Ecto neural progenitor cell (in vitro differentiated cells): ENCODE measurements at places on chromosomes 13 and 19.

DNA sequence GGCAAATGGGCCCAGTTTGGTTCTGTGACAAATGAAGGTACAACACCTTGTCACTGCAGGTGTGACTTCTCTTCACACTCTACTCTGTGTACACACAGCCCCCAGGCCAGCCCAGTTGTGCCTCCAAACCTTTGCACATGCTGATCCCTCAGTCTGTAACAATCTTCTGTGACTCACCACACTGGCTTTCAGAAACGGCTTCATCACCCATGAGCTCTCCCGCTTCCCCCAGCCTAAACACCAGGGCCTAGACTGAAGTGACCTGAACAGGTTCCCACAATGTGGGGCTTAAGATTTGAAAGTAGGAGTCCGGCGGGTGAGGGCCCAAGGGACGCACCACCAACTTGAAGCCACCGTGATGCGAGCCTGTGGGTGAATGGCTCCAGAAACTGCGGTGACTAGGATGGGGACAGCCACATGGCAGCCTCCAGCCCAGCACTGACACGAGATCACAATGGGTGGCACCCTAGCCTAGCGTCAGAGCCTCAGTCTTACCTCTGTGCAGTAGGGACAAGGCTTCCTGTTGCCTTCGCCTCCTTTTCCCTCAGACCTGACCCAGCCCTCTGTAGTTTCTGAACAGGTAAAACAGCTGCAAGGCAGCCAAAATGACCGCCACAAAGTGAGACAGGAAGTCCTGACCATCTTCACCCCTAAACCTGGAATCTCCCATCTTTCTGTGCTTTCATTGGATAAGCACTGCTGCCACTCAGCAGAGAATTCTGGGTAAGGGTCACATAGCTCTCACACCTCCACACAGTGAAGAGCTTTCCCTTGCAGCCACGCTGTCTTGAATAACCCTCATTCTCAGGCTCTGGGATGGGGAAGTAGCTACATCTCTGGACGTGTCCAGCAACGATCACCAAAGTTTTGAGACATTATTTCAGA, 34.2 kb upstream of the ZNF599 start:
- no peak for DNase-seq

GRCh38 chr19:21680671-21681070, 86.7 kb downstream of the ZNF100 start:
- DNase-seq, result no peak

DNA sequence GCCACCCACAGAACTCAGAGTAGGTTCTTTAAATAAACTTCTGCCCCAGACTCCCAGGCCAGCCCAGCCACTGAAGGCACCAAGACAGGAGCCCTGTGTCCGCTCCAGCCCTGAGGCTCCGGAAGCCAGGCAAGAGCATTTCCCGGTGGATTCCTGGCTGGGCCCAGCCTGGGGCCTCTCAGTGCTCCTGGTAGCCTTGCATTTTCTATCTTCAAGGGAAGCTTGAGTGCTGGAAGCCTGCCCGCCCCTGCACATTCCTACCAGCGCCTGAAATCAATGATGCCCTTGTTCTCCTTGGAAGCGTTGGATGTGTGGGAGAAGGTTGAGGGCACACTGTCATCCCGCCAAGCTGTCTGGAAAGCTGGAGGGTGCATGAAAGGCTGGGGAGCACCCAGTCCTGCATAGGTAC, 70.3 kb downstream of the ALOX5AP start:
- peak; percentile 61 for DNase-seq

- no peak for DNase-seq
These were observed 394.7 kb upstream of the KLF12 start for GRCh38 chr13:74528734-74529513.

DNA sequence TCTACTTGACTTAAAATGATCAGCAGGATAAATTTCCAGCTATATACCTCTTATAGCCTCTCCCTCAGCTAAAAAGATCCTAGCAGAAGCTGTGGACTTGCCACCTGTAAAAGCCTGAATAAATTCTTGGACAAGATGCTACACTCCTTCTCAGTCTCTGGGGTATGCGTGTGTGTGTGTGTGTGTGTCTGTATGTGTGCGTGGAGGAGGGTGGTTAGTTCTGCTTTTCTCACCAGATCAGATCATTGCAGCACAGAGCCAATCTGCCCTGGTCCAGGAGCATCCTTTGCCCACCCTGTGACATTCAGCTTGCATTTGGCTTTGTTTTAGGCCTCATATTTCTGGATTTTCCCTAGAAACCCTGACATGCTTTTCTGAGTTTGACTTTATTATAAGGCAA, 438.3 kb downstream of the RFC3 start:
- DNase-seq, result no peak

GRCh38 chr13:43232144-43232872, 208.9 kb downstream of the DNAJC15 start:
- DNase-seq, result no peak

DNA sequence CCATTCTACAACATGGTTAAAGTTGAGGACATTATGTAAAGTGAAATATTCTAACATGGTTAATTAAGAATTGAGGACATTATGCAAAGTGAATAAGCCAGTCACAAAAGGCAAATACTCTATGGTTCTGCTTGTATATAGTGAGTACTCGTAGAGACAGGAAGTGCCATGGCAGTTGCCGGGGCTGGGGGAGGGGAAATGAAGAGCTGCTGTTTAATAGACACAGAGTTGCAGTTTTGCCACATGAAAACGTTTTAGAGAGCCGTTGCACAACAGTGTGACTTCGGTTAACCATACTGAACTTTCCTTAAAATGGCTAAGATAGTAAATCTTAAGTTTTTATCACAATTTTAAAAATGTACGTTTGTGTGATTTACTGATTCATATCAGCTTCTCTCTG, 176.9 kb downstream of the SHISA2 start:
- no peak for DNase-seq

DNA sequence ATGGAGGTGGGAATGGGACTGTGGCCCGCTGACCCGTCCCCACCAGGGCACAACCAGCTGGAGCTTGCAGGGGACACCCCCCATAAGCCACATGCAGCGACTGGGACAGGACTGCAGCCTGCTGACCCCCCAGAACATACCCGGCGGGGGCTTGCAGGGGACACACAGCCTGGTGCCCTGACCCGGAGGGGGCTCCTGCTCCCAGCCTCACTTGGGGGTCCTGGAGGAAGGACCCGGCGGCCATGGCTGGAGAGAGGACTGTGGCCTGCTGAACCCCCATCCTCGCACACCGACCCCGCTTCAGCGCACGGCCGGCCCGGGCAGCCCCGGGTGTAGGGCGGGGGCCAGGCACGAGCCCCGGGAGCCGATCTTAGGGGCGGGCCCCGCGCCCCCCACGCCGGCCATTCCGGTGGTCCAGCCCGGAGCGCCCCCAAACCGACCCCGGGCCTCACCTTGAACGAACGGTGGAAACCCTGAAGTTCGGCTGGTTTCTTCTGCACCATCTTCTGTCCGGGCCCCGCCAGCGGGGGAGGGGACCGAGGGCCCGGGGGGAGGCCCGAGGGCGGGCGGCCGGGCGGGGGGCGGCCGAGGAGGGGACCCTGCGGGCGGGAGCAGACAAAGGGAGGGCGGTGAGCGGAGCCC, 574 bp downstream of the MKNK2 start:
- DNase-seq, result no peak

- DNase-seq, result no peak
These were observed 394.9 kb downstream of the DLEU7 start for GRCh38 chr13:50448535-50448998.

DNA sequence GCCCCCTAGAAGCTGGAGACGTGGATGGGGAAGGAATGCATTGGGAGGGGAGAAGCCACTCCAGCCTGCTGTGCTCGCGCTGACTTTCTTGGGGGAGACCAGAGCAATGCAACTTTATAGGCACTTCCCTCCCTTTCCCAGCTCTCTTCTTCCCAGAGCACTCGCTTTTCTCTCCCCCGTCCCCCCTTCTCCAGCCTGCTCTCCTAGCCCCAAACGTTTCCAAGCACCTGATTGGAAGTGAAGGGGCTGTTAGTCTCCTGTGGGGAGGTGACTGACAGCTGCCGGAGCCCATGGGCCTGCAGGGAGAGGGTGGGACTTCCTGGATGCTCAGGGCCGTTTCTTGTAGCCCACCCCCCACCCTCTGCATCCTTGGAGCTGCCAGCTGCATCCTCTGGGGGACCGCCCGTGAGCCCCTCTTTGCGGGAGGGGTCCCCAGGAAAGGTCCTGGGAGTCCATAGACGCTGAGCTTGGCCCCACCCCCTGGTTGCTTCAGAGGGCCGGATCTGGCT, 2.5 kb downstream of the HDGFL2 start:
- peak; percentile 86 for DNase-seq

DNA sequence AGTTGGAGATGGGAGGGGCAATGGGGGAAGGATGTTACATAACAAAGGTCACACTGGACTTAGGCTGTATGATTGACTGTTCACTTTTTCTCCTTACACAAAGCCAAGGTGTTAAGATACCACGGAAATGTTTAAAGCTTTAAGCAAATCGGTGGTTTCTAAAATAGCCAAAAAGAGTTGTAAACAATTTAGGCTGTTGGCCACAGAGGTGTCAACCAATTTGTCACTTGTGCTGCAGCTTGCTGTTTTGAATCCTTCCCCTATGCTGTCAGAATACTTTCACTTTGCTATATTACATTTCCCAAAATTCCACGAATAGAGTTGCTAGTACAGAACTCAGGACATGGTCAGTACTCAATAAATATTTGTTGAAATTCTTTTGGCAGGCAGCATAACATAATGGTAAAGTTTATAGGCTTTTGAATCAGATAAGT, 149.3 kb downstream of the VWA8 start:
- no peak for DNase-seq

GRCh38 chr13:24605923-24606372, 74.3 kb upstream of the ATP12A start:
- no peak for DNase-seq

DNA sequence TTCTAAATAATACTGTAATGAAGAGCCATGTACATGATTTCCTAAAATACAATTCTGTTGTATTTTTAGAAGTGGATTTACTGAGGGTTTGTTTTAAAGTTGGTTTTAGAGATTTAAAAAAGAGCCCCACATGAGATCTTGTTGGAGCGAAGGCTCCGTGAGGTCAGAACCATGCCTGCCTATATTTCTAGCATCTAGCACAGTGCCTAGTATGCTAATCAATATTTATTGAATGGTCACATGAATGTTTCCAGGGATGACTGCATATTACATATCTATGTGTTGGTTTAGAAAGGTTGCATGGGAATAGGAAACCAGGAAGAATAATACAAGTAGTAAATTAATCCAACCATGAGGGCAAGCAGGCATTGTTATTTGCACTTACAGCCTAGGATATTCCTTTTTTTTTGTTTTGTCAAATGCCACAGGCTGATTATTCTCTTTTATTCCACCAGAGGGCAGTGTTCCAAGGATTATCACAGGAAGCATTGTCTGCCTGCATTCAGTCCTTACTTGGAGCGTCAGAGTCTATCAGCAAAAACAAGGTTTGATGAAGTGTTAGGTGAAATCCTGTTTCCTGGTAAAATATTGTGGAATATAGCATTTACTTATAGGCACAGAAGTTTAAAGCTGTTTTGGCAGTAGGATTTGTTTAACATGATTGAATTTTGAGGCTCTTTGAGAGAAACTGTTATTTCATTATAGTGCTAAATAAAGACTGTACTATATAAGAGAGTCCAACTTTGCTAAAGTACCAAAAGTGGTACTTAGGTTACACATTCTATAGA, 46.8 kb downstream of the COG3 start:
- no peak for DNase-seq

DNA sequence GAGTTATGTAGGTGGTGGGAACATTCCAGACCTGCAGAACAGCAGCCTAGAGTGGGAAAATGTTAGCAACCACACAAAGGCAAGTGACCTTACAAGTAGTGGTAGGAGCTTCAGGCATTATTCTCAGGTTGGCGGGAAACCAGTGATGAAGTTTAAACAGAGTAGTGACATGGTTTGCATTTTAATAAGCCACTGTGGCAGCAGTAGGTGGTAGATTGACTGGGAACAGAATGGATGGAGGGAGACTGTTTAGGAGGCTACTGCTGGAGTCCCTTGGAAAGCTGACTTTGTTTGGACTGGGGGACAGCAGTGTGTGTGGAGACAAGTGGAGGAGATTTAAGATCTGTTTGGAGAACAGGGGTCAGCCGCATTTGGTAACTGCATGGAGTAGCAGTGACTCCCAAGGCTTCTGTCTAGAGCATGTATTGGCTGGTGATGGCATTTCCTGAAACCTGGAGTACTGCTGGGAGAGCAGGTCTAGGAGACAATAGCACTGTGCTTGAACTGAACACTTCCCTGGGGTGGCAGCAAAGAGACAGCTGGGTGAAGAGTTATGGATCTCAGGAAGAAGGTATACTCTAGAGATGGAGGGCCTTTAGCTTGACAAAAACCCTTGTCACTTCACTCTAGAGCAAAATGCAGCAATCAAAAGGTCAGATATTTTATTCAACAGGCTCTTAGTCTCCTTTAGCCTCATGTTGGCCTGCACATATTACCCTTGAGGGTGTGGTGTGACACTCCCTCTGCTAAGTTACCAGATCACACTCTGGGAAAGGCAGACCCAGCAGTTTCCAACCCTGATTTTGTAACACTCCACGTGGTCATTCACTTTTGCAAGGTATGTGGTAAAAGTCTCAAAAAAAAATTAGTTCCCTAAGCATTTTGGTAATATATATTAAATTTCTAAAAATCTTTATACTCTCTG, 70.3 kb downstream of the DHRS12 start:
- DNase-seq, result no peak

- DNase-seq, result no peak
These were observed 17.4 kb upstream of the LILRA2 start for GRCh38 chr19:54556194-54556593.

- DNase-seq, result no peak
These were observed 20.3 kb upstream of the GPR32 start for GRCh38 chr19:50750010-50750409.

GRCh38 chr19:11092181-11092538, 2.9 kb downstream of the LDLR start:
- DNase-seq, result no peak

- no peak for DNase-seq
These were observed 15.0 kb upstream of the DZIP1 start for GRCh38 chr13:95659500-95659899.

DNA sequence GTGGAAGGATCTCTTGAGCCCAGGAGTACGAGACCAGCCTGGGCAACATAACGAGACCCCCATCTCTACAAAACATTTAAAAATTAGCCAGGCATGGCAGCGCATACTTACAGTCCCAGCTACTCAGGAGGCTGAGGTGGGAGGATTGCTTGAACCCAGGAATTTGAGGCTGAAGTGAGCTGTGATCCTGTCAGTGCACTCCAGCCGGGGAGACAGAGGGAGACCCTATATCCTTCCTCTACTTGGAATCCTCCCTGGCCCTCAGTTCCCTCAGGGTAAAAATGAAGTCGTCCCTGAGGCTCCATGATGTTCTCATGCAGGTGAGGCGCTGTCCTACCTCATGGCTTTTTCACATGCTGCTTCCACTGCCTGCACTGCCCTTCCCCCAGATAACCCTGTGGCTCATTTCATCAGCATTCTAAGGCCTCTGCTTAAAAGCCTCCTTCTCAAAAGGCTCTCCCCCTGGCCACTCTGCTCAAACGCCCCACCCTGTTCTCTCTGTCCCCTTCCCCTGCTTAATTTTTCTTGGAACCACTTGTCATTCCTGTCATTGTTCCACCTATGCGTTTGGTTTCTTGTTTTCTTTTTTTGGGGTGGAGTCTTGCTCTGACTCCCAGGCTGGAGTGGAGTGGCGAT, 19.2 kb downstream of the DNM2 start:
- DNase-seq, result no peak

GRCh38 chr13:33868343-33868994, 50.5 kb downstream of the RFC3 start:
- no peak for DNase-seq
